ENCODE measurements at places on chromosomes 7 and 10. TPM values are rescaled to one million over a fixed set of nuclear protein-coding genes. Genes with fewer than 3 reads are reported as not detected.
A peak's percentile ranks its signal among the peaks of the same experiment; 100 is the strongest.

DNA sequence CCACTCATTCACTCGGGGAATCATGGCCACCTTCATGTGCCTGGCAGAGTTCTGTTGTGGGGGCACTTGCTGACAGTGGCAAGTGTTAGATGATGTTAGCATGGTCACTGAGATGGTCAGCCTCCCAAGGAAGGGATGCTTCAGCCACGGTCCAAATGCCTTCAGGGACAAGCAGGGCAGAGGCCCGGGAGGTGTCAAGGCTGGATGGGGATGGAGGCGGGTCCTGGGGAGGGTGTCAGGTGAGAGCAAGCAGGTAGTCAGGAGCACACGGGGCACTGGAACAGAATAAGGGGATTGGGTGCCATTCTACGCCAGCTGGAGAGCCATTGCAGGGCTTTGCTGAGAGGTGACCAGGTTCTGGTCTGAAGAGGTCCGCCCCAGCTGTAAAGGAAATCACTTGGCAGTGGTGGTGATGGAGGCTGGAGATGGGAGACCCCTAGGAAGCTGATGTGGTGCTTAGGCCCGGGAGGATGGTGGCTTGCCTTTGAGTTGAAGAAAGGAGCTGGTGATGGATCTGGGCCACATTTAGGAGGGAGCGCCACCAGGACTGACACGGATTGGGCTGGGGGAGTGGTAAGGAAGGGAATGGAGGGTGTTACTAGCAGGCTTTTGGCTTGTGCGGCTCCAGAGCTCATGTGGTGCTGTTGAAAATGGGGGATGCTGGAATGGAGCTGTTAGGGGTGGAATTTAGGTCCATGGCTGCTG, 24.1 kb downstream of the AGAP3 start:
- H3K36me3 ChIP-seq, result no peaks in the 10 kb centered on the region
- no peaks in the 10 kb centered on the region for H3K27me3 ChIP-seq
- no peak overlapping the region for H3K4me3 ChIP-seq

GRCh38 chr10:839550-840205, 91.8 kb downstream of the LARP4B start:
- no peaks in the 10 kb centered on the region for H3K27me3 ChIP-seq
- no peak overlapping the region for H3K27ac ChIP-seq
- H3K36me3 ChIP-seq, result peaks cover 72% of the 10 kb centered on the region
- H3K4me1 ChIP-seq, result no peaks in the 10 kb centered on the region
- DNase-seq, result no peak

DNA sequence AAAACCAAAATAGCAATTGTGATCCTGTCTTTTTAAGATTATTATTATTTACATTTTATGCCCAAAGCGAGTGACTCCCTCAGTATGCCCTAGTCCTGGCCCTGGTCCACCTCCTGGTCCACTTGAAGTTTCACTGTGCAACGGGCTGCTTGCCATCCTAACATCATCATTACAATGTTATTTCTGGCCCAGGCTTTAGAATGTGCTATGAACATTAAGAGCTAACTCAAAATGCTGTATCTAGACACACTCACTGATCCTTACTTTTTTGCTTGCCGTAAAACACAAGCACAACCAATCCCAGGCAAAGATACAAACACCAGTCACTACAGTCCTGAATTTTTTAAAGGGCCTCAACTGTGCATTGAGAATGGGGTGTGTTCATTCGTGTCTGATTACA, 38.4 kb downstream of the RHOBTB1 start:
- no peak for DNase-seq
- peaks cover 6% of the 10 kb centered on the region for H3K36me3 ChIP-seq
- peaks cover 3% of the 10 kb centered on the region for H3K4me1 ChIP-seq
- no peak overlapping the region for H3K4me3 ChIP-seq
- H3K27ac ChIP-seq, result no peak overlapping the region

GRCh38 chr10:6204063-6204340, 1.3 kb downstream of the PFKFB3 start:
- H3K36me3 ChIP-seq, result peaks cover 12% of the 10 kb centered on the region
- no peaks in the 10 kb centered on the region for H3K4me1 ChIP-seq
- DNase-seq, result peak; percentile 47
- H3K4me3 ChIP-seq, result peak overlapping the region; percentile 87

DNA sequence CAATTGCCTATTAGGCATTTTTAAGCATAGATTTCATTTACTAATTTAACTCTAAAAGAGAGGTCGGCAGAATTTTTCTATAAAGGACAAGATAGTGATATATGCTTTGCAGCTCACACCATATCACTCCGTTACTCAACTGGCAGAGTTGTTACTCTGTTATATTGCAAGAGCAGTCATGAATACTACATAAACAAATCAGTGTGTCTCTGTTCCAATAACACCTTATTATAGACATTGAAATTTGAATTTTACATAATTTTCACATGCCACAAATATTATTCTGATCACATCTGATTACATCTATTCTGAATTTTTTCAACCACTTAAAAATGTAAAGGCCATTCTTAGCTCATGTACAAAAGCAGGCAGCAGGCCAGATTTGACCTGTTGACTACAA, 853.9 kb upstream of the LRRTM3 start:
- no peak for DNase-seq
- H3K4me3 ChIP-seq, result no peak overlapping the region
- H3K27ac ChIP-seq, result no peak overlapping the region
- H3K27me3 ChIP-seq, result no peaks in the 10 kb centered on the region

GRCh38 chr7:16271990-16272665, 149.2 kb downstream of the CRPPA start:
- no peaks in the 10 kb centered on the region for H3K36me3 ChIP-seq
- H3K27me3 ChIP-seq, result no peaks in the 10 kb centered on the region
- DNase-seq, result no peak
- H3K4me3 ChIP-seq, result no peak overlapping the region

UNC5B gene
- total RNA-seq, result 28.4 TPM

NFE2L3 gene
- total RNA-seq, result 46.9 TPM

All from H9 (cell line).